ENCODE measurements at places on chromosomes 6 and 20.

GRCh38 chr6:152981989-152982903 is 595 bp downstream of the FBXO5 start:
- DNase-seq: no peak

- DNase-seq: no peak
Measured at GRCh38 chr20:5172167-5172601, 45.4 kb downstream of the CDS2 start.

DNA sequence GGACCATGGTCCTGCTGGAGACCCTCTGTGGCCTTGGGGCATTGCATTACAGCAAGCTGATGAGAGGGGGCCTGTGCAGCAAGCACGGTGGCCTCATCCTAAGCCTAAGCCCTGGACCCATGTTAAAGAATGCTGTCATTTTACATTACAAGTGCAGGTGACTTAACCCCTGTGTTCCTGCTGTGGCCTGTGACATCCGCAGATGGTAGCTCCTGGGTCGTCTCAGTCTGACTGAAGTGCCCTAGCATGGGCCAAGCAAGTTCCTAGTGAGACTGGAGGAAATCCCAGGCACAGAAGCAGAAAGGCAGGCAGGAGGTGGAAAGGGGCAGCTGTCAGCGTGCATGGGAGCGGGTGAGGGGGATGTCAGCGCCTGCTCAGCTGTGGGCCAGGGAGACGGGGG is 252.4 kb downstream of the FNDC1 start:
- DNase-seq: no peak

DNA sequence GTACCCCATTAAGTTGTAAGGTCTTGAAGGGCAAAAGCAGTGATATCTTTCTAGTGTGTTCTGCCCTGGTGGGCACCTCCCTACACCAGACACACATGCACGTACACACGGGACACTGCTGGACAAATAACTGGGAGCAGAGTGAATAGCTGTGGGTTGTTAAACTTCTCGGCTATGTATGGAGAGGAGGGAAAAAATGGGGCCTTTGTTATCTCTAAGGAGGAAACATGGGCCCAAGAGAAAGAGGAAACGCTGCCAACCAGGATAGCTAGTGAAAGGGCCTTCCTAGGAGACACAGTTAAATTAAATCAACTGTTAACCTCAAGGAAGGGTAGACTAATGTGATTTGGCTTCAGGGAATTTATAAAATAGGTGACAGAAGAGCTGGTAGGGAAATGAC is 169.7 kb downstream of the MYLK4 start:
- DNase-seq: no peak

- no peak for DNase-seq
Measured at GRCh38 chr6:157679605-157680580, 143.2 kb upstream of the SNX9 start.

GRCh38 chr6:137080711-137081110 is 35.9 kb upstream of the IL20RA start:
- DNase-seq: no peak

DNA sequence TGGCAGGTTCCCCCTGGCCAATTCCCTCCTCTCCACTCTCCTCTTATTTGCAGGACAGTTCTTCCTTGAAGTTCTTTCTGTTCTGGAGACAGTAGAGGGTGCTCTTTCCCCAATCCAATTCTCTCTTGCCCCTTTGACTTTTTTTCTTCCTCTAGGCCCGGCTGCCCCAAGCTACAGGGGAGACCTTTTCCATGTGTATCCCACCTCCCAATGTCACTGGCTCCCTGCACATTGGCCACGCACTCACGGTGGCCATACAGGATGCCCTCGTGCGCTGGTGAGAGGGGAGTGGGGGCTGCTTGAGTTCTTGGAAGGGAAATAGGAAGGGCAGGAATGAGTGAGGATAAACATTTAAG is 1.5 kb downstream of the VARS2 start:
- peak; percentile 89 for DNase-seq
